ENCODE measurements at places on chromosomes 16 and 17. TPM values are rescaled to one million over a fixed set of nuclear protein-coding genes. Genes with fewer than 3 reads are reported as not detected.

ST6GALNAC2 gene
- 0.82 TPM for total RNA-seq

SCARF1 gene
- 99.5 TPM for total RNA-seq

HOXB6 gene
- 10.2 TPM for total RNA-seq

ITGA2B gene
- 0.76 TPM for total RNA-seq

NEUROD2 gene
- not detected for total RNA-seq

TNK1 gene
- 0.49 TPM for total RNA-seq

SDR42E2 gene
- not detected for total RNA-seq

MMP15 gene
- 17.9 TPM for total RNA-seq

CDH5 gene
- total RNA-seq: 927 TPM

RBBP6 gene
- total RNA-seq: 30.2 TPM

SLC2A4 gene
- total RNA-seq: not detected

FOXJ1 gene
- total RNA-seq: not detected

NOB1 gene
- 23.3 TPM for total RNA-seq

TOP2A gene
- total RNA-seq: 74.0 TPM

ETV4 gene
- 1.8 TPM for total RNA-seq

DPEP1 gene
- total RNA-seq: 0.32 TPM

KRTAP4-1 gene
- total RNA-seq: not detected

HOXB2 gene
- total RNA-seq: 1.6 TPM

WRAP53 gene
- total RNA-seq: 11.8 TPM

CD79B gene
- total RNA-seq: 1.1 TPM

THUMPD1 gene
- total RNA-seq: 65.3 TPM

KRT25 gene
- total RNA-seq: not detected

PRKCB gene
- not detected for total RNA-seq

TBC1D3B gene
- 2.6 TPM for total RNA-seq

C16orf74 gene
- total RNA-seq: 8.4 TPM

FOXL1 gene
- 0.81 TPM for total RNA-seq

RASL10B gene
- total RNA-seq: 0.57 TPM

SLC25A10 gene
- total RNA-seq: 13.9 TPM

MPV17L gene
- under 0.01 TPM for total RNA-seq

PLEKHG4 gene
- total RNA-seq: 7.0 TPM

CDH16 gene
- not detected for total RNA-seq

TAT gene
- total RNA-seq: not detected

KRT33A gene
- not detected for total RNA-seq

RRAD gene
- 2.1 TPM for total RNA-seq

ATF7IP2 gene
- 10.7 TPM for total RNA-seq

PLLP gene
- total RNA-seq: 1.6 TPM

TAC4 gene
- total RNA-seq: not detected

PSMD7 gene
- 54.1 TPM for total RNA-seq

HS3ST3A1 gene
- total RNA-seq: not detected

FBRS gene
- 18.6 TPM for total RNA-seq

EXOC3L1 gene
- 28.3 TPM for total RNA-seq

C16orf46 gene
- not detected for total RNA-seq

NR1D1 gene
- total RNA-seq: 0.65 TPM

RNF222 gene
- total RNA-seq: not detected

MYO15A gene
- 0.44 TPM for total RNA-seq

SLFN14 gene
- total RNA-seq: not detected

BEAN1 gene
- total RNA-seq: not detected

MYH13 gene
- total RNA-seq: not detected

DLX4 gene
- total RNA-seq: not detected

EVPL gene
- under 0.01 TPM for total RNA-seq

CBLN1 gene
- not detected for total RNA-seq

SLC16A11 gene
- 0.44 TPM for total RNA-seq

CLEC19A gene
- total RNA-seq: not detected

All from bladder microvascular endothelial cell (primary cell).